ENCODE measurements at places on chromosomes 7 and 10.
A peak's percentile ranks its signal among the peaks of the same experiment; 100 is the strongest.

- no peak for DNase-seq
These were observed 39.2 kb upstream of the SLC35B4 start for GRCh38 chr7:134355927-134356326.

- peak; percentile 86 for DNase-seq
These were observed 52.6 kb upstream of the FAM180A start for GRCh38 chr7:135801045-135801693.

DNA sequence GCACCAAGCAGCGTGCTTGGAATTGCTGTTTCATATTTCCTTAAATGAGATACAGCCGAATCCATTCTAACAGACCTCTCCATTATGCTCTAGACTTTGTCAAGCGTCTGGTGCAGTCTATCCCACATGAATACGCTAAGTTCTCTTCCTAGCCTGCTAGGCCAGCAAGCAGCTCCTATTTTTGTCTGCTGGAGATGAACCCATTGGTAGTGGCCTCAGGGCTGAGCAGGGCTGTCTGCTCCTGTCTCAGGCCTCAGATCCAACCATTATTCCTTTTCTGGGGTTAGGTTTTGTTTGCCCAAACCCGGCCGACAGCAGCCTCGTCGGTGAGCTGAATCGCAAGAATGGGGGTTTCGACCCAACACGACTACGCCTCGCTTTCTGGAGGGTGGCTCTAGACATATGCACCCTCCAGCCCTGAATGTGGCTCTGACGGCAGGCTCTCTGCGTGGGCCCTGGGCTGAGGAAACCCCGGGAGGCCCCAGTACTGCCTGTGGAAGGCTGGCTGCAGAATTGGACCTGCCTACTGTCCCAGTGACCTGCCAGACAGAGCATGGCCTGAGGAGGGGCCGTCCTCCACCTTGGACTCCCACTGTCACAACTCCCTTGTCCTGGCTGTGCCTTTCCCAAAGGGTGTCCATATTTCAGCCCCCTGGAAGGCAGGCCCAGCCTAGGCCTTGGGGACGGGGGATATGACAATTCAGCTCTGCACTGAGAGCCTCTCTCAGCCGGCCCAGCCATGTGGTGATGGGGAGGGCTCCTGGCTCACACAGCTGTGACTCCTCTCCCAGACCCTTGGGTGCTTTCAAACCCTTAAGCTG, 267.9 kb upstream of the TCERG1L start:
- DNase-seq, result peak; percentile 49

DNA sequence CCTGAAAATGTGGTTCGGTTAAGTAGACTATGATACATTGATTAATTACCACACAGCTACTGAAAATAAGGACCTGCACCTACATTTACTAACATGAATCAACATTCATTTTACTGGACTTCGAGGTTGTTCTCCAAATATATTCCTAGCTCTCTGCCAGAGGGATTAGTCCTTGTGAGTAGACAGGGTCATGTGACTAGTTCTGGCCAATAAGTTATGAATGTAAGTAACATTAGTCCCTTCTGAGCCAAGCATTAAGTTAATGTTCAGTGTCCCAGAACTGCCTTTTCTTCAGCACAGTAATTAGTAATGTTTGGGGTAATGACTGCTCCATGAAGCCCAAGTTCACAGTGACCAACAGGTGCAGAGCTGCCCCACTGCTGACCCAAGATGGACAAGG, 9.2 kb downstream of the ITIH5 start:
- DNase-seq, result no peak

DNA sequence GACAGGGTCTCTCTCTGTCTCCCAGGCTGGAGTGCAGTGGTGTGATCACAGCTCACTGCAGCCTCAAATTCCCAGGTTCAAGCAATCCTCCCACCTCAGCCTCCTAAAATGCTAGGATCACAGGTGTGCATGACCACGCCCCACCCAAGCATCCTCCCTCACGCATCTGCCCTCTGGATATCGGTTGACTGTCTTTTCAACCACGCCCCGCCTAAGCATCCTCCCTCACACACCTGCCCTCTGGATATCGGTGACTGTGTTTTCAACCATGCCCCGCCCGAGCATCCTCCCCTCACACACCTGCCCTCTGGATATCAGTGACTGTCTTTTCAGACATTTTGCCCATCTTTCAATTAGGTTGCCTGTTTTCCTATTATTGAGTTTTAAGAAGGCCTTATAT, 140.5 kb downstream of the MAD1L1 start:
- no peak for DNase-seq

- no peak for DNase-seq
These were observed 486.3 kb downstream of the POM121L12 start for GRCh38 chr7:53521638-53522184.

DNA sequence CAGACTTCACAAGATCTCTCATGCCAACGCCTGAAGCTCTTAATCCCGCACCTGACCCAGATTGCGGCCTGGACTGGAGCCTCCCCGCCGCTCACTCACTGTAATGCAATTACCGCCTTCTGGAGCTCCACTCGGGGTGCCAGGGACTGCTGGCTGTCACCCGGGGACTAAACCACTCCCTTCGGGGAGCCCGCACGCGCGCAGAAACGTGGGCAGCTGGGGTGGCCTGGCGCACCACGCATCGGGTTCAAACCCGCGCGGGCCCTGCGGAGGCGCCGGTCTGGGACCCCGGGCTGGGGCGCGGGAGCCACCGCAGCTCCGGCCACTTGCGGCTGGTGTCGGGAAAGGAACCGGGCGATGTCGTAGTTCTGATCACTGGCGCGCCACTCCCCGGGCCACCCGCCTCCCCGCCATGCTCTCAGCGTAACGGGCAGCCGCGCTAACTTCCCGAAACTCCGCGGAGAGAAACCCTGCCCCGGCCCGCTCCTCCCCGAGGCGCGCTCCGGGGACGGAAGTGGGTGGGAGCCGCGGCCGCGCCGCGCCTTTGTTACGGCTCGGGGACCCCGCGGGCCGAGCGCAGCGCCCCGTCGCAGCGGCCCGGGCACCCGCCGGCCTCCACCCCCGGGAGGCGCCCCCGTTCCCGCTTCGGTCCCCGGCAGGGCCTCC, 100.3 kb upstream of the SVIL start:
- DNase-seq, result peak; percentile 55

GRCh38 chr10:133379152-133379800, at the start of gene PAOX:
Gene PAOX (plus strand): TSS chr10:133379262. CDS start chr10:133379317, 55 bp downstream.
- peak; percentile 66 for DNase-seq

GRCh38 chr10:56823849-56824248, 462.8 kb upstream of the ZWINT start:
- DNase-seq, result no peak

- peak; percentile 61 for DNase-seq
These were observed 924 bp downstream of the BMPR1A start for GRCh38 chr10:86757113-86757972.

- no peak for DNase-seq
These were observed 283.0 kb downstream of the TCF7L2 start for GRCh38 chr10:113232928-113233511.

DNA sequence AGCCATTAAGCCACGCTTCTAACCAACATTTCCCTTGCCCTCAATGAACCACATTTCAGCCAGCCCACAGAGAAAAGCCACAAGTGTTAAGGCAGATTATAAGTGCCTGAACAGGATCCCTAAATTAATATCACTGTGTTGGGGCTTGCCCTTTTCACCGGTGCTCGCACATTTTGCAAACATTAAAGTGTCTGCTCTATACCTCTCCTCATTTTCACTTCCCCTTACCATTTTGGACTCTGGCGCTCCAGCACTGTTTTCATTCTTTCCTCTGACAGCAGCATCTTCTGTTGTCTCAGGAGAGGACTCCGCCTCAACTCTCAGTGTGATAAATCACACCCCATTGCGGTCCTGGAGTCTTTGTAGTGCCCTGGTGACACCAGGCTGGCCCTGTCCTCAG, 274.2 kb downstream of the BAMBI start:
- DNase-seq, result no peak

DNA sequence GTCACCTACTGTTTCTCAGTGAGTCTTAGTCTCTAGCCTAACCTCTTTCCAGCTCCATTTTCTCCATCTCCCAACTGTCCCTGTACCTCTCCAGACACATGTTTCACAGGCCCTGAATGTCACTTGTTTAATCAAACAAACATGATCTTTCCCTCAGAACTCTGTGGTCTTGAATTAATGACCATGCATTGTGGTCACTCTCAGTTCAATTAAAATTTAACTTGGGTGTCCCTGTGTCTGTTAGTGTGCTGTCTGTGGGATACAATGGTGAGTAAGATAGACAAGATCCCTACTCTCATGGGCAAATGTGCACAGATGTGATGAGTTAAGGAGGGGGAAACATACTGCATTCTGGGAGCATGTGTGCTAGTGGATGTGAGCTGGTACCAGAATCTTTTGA, 65.0 kb downstream of the RBM33 start:
- DNase-seq, result no peak

- DNase-seq, result no peak
These were observed 9.8 kb downstream of the CLRN3 start for GRCh38 chr10:127882801-127883459.

All from brain (organoid and tissue), 16 donors.